ENCODE measurements at places on chromosomes 7 and 10. TPM values are rescaled to one million over a fixed set of nuclear protein-coding genes. Genes with fewer than 3 reads are reported as not detected.

PAX4 gene
- total RNA-seq: not detected

- H3K4me3 ChIP-seq: no peak overlapping the region
- H3K36me3 ChIP-seq: no peaks in the 10 kb centered on the region
- no peaks in the 10 kb centered on the region for H3K4me1 ChIP-seq
Measured at GRCh38 chr10:89615824-89616223, 29.2 kb downstream of the PANK1 start.

- DNase-seq: no peak
- no peak overlapping the region for H3K4me3 ChIP-seq
- H3K4me1 ChIP-seq: peaks cover 12% of the 10 kb centered on the region
- H3K27ac ChIP-seq: no peak overlapping the region
- H3K27me3 ChIP-seq: no peaks in the 10 kb centered on the region
Measured at GRCh38 chr10:128058750-128059134, 67.5 kb downstream of the MKI67 start.

DNA sequence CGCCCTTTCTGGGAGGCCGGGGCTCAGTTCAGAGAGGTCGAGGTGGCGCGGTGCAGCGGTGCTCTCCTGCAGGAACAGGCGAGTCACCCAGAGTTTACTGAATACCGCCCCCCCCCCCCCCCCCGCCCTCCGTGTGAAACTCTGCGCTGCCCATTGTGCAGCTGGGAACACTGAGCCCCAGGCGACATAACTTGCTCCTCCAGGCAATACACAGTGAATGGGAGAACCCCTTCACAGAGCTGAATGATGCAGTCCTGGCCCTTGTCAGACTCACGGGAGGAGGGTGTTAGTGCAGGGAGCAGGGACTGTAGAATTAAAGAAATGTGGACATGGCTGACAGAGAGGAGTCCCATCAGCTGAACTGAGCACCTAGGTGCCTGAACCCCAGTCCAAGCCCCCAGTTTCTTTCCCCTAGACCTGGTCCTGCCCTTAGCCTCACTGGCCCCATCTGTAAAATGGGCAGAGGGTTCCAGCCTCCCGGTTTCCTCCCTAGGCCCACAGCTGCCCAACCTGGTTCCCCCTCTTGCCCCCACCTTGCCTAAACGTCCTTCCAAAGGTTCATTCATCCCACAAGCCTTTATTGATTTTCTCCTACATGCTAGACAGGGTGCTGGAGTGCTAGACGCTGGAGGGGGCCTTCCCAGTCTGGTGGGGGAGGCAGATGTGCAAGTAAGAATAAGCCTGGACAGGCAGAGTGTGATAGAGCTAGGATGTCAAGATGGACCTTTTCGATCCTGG is 869 bp upstream of the LOXL4 start:
- no peaks in the 10 kb centered on the region for H3K27me3 ChIP-seq
- H3K36me3 ChIP-seq: no peaks in the 10 kb centered on the region

DNA sequence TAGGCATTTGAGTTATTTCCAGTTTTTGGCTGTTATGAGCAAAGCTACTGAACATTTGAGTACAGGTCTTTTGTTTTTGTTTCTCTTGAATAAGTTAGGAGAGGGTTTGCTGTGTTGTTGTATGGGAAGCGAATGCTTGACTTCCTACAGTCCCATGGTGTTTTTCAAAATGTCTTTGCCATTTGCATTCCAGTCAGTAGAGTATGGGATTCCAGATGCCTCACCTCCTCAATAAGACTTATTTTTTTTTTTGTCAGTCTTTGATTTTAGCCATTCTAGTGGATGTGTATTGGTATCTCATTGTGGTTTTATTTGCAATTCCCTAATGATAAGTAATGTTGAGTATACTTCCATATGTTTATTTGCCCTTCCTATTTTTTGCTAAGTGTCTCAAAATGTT is 19.4 kb downstream of the CDK13 start:
- H3K36me3 ChIP-seq: no peaks in the 10 kb centered on the region
- H3K27ac ChIP-seq: no peak overlapping the region
- H3K27me3 ChIP-seq: no peaks in the 10 kb centered on the region
- H3K4me1 ChIP-seq: peaks cover 7% of the 10 kb centered on the region

DNA sequence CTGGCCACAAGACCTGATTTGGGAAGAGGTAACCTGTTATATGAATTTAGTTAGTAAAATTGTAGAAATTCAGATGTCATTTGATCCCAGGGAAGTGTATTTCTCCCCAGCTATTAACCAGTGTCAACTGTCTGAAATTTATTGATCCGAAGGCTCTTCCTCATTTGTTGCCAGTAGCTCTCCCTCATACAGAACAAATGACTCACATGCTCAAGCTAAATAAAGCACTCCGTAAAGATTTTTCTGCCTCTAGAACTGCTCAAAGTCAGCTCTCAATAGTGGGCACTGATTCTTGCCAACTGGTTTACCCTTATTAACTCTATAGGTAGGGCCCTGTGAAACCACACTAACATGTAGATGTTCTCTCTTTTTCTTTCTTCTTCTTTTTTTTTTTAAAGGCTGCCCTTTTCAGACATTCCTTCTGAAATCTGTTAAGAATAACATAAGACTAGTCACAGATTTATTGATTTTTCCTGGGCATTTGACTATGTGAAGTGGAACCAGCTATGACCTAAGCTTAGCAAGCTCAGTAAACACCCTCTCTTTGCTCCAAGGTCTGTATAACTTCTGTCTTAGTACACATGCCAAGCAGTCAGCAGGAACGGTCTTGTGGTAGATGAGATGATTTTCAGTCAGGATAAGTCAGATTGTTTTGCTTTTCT is 21.8 kb downstream of the RPA3 start:
- peaks cover 18% of the 10 kb centered on the region for H3K4me1 ChIP-seq
- H3K27ac ChIP-seq: peak overlapping the region; percentile 44
- no peaks in the 10 kb centered on the region for H3K36me3 ChIP-seq
- no peak for DNase-seq

GRCh38 chr7:90751595-90751994 is 155.5 kb downstream of the CDK14 start:
- no peak overlapping the region for H3K4me3 ChIP-seq
- no peaks in the 10 kb centered on the region for H3K36me3 ChIP-seq
- no peak for DNase-seq
- no peaks in the 10 kb centered on the region for H3K27me3 ChIP-seq
- H3K27ac ChIP-seq: no peak overlapping the region

GRCh38 chr7:44240983-44241510 is 40.3 kb downstream of the YKT6 start:
- H3K27me3 ChIP-seq: no peaks in the 10 kb centered on the region
- H3K27ac ChIP-seq: peak overlapping the region; percentile 28
- peak; percentile 40 for DNase-seq
- H3K36me3 ChIP-seq: no peaks in the 10 kb centered on the region

DNA sequence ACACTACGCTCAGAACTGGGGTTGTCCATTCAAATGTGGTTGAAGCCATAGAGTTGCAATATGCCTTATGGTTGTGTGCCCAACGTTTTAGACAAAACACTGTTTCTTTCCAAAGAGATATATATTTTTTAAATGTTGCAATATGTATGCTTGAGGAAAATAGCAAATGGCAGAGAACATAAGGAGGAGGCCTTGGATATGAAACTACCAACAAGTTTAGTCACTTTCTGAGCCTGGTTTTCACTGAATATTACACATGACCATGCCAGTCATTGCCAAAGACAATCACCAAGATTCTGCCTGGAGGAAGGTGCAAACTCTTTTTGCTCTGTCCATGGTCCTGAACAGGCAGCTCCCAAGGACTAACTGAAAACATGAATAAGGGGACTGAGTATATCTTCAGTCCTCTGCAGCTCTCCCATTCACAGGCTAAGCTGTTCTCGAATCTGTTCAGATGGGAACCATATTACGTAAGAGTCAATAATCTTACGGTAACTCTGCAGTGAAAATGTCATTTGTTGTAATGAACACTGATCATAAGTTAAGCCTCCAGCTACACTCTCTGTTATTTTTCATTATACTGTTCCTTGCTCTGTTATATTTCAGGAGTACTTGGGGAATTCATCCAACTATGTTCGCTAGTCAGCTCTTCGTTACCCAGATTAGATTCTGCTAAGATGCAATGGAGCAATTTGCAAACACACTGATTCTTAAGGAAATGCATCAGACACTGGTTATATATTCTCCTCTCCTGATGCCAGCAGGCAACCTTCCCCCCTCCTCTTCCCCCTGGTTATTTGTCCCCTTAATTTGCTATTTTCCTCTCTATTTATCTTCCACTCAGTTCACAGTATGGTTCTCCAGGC is 90.7 kb upstream of the C1QL3 start:
- H3K27ac ChIP-seq: no peak overlapping the region
- no peak for DNase-seq
- no peaks in the 10 kb centered on the region for H3K4me1 ChIP-seq
- no peak overlapping the region for H3K4me3 ChIP-seq

- H3K4me3 ChIP-seq: no peak overlapping the region
- no peaks in the 10 kb centered on the region for H3K27me3 ChIP-seq
- no peak for DNase-seq
Measured at GRCh38 chr10:1488970-1489548, 248.3 kb downstream of the ADARB2 start.

- H3K4me3 ChIP-seq: no peak overlapping the region
- no peak overlapping the region for H3K27ac ChIP-seq
- peaks cover 10% of the 10 kb centered on the region for H3K4me1 ChIP-seq
- DNase-seq: no peak
- no peaks in the 10 kb centered on the region for H3K36me3 ChIP-seq
Measured at GRCh38 chr10:6138456-6138855, 49.6 kb downstream of the RBM17 start.

DNA sequence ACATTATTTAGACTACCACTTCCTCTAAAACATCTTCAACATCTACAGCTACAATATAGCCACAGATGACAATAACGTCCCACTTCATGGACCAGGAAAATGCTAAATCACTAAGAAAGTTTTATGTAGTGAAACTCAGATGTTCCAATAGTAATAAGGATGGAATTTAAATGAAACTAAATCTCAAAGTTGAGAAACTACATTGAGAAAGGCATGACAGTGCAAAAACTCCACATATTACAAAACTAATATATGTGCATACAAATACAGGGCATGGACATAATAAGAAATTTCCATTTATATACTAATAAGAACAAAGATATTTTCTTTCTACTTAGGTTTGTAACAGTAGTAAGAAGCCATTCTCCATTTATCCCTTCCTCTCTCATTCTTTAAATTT is 31.1 kb downstream of the POT1 start:
- no peaks in the 10 kb centered on the region for H3K27me3 ChIP-seq
- no peaks in the 10 kb centered on the region for H3K36me3 ChIP-seq

- DNase-seq: no peak
- H3K27ac ChIP-seq: no peak overlapping the region
- H3K36me3 ChIP-seq: no peaks in the 10 kb centered on the region
- H3K4me3 ChIP-seq: no peak overlapping the region
- H3K27me3 ChIP-seq: no peaks in the 10 kb centered on the region
Measured at GRCh38 chr7:138008019-138008587, 6.2 kb upstream of the CREB3L2 start.

- no peak overlapping the region for H3K27ac ChIP-seq
- no peaks in the 10 kb centered on the region for H3K36me3 ChIP-seq
- no peaks in the 10 kb centered on the region for H3K27me3 ChIP-seq
Measured at GRCh38 chr10:43094085-43094484, 17.2 kb downstream of the RET start.

- DNase-seq: no peak
- H3K27me3 ChIP-seq: no peaks in the 10 kb centered on the region
- no peaks in the 10 kb centered on the region for H3K36me3 ChIP-seq
- no peak overlapping the region for H3K27ac ChIP-seq
- no peak overlapping the region for H3K4me3 ChIP-seq
Measured at GRCh38 chr7:48634116-48634632, 290.2 kb upstream of the CDC14C start.

DIP2C gene
- 39.4 TPM for total RNA-seq

DNA sequence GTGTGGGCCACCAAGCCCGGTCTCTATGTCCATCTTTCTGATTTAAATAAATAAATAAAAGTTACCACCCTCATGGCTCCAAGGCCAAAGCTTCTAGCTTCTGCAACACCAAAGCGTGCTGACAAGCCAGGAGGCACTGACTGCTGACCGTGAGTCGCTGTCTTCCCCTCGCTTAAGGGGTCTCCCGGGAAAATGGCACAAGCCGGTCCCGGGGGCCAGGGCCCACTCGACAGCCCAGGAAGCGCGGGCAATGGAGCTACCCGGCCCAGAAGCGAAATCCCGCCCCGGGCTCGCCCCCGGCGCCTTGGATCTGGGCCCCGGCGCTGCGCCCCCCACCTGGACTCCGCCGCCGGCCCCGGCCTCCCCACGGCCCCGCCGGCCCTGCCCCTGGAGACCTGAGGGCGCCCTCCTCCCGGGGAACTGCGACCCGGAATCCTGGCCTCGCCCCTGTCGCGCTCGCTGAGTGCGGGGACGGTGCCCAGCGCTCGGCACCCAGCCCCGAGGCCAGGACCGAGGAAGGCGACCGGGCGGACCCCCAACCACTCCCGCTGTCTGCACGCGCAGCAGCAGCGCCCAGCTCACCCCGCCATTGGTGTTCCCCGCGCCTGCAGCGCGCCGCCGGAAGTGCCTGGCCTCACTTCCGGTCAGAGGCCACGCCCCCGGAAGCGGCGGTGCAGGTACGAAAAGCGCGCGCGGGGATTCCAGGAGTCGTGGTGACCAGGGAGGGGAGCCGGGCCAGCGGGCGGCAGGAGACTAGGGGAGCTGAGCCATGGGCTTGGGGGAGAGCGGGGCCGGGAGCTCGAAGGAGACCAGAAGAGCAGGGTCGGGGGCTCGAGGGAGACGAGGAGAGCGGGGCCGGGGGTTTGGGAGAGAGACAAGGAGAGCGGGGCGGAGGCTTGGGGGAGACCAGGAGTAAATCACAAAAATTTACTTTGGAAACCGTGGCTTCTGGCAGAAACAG is at the start of the genes MRM2 and NUDT1:
Gene MRM2, minus strand, starts transcription at position 626 of the 961 bp plus-strand sequence. Its CDS starts 36 bp downstream, at position 590.
Gene NUDT1, plus strand, starts transcription at position 647 of the 961 bp plus-strand sequence. CDS start 2,349 bp downstream, outside the sequence.
- peak; percentile 85 for DNase-seq
- peak within 1 kb of the TSS; percentile 34 for H3K27ac ChIP-seq
- peak within 1 kb of the TSS; percentile 62 for H3K4me3 ChIP-seq
- H3K4me1 ChIP-seq: peaks cover 13% of the 10 kb centered on the region
- H3K27me3 ChIP-seq: no peaks in the 10 kb centered on the region

DHTKD1 gene
- 26.8 TPM for total RNA-seq

Data from tibial nerve (tissue), 4 donors.